T47D (cell line): ENCODE measurements at places on chromosomes 7 and 10.

- no peak for DNase-seq
These were observed 25.3 kb downstream of the ZSCAN25 start for GRCh38 chr7:99642027-99642426.

- no peak for DNase-seq
These were observed 139.9 kb downstream of the CCDC71L start for GRCh38 chr7:106520962-106521514.

GRCh38 chr7:103141753-103142404 lies 7.0 kb downstream of the NAPEPLD start:
- no peak for DNase-seq

DNA sequence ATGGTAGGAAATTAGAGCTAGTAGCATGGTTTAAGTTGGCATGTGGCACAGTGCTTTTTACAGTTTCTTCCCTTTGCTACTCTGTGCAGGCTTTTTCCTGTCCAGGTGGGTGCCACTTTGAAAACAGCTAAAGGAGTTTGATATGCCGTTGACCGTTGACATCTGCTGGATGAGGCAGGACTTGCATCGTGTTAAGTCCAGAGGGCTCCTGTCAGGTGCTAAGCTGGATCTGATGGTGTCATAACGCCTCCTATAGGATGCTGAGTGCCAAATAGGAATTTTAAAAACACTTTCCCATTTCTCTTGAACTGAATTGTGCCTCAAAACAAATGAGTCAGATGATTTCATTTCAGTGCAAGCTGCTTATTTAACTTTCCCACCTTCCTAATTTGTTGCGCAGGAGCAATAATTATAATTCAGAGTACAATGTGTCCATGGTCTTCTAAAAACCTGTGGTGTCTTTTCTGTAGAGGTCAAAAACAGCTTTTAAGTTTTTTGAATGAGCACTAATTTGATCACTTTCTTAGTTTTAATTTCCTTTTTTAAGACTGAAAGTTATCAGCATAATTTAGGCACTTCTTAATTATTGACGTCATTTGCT lies 178.3 kb downstream of the CDCA7L start:
- DNase-seq: peak; percentile 93

DNA sequence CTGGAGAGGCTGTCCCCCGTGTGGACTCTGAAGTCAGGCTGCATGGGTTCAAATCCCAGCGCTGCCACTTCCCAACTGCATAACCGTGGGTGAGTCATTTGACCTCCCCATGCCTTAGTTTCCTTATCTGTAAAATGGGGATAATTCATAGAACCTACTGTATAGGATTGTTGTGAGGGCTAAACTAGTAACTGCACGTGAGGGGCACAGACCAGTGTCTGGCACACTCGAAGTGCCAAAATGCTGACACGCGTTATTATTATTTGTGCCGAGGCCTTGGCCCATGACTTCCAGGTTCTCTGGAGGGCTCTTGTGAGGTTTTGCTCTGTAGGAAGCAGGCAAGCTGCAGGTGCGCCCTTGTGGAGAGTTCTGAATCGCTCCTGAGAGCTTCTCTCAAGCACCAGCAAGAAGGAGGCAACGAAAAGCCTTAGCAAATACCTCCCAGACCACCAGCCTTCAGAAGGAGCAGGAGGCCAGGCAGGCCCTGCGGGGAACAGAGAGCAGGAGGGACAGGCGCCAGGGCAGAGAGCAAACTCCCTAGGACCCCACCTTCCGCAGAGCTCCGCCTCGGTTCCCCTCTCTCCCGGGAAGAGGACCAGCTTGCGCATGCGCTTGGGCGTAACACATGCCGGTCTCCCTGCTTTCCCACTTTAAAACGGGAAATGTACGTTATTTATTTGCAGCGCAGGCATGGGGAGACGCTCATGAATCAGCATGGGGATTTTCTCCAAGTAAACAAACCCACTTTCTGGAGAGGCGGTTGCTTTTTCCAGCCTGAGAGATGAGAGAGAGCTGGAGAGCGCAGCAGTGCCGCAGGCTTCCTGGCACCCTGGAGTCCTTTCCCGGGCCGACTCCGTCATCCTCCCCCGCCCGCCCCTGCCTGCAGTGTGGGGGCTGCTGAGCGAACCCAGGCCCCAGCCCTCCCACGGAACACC lies 39.6 kb downstream of the SORCS3 start:
- DNase-seq: no peak

GRCh38 chr10:124239696-124240095 lies 146.3 kb upstream of the CHST15 start:
- DNase-seq: no peak

DNA sequence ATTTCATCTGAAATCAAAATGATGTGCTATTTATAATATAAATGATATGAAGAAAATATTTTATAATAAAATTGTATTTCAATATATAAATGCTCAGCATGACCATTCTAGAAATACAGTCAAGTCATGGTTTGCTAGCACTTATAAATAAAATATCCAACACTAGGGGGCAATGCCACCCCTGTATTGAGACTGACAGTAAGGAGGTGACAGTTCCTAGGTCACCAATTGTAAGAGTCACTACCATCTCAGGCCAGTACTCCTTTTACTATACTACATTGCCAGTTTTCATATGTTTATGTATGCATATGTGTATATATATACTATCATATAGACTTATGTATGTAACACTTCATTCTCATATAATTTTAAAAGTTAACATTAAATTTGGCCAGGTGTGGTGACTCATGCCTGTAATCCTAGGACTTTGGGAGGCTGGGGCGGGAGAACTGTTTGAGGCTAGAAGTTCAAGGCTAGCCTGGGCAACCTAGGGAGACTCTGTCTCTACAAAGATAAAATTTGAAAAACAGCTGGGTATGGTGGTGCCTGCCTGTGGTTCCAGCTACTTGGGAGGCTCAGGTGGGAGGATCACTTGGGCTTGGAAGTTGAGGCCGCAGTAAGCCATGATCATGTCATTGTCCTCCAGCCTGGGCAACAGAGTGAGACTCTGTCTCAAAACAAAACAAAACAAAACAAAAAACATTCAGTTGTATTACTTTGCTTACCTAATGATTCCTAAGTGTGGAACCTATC lies 2.4 kb upstream of the CNOT4 start:
- DNase-seq: peak; percentile 81

DNA sequence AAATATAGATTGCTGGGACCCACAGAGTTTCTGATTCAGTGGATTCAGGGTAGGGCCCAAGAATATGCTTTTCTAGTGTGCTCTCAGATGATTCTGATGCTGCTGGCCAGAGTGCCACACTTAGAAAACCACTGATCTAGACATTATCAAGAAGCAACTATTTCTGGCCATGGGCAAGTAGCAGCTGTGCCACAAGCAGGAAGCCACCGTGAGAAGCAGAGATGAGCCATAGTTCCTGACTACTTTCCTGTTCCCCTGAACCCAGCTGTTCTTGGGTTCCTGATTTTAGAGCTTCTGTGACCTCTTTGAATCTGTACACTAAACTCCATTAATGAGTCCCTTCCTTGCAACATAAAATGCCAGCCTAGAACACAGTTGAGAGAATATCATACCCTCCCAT lies 38.1 kb upstream of the PIK3AP1 start:
- no peak for DNase-seq

- DNase-seq: no peak
These were observed 15.6 kb upstream of the PPIF start for GRCh38 chr10:79331709-79332108.

GRCh38 chr10:68474021-68474420 lies 2.2 kb upstream of the DNA2 start:
- no peak for DNase-seq

- DNase-seq: no peak
These were observed 473.7 kb downstream of the SUGCT start for GRCh38 chr7:40608321-40609075.

DNA sequence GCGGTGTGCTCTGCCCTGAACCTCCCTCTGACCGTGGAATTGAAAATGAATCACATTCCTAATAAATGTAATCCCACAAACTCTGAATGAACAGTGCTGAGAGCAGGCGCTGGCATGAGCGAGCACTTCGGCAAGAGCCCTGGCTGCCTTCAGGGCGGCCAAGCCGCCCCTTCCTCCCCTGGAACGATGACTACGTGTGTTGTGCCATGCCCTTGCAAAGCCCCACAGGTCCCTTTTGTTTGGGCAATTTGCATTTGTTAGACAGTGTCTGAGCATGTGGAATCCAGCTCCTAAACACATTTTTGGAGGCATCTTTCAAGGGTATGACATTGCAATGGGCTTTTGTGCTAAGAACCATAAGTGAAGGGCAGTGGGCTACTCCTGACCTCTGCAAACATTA lies 95.6 kb upstream of the MKI67 start:
- DNase-seq: no peak

GRCh38 chr10:100348389-100348927 lies 1.4 kb downstream of the SCD start:
- no peak for DNase-seq

- no peak for DNase-seq
These were observed 18.2 kb downstream of the SNX8 start for GRCh38 chr7:2295936-2296620.

DNA sequence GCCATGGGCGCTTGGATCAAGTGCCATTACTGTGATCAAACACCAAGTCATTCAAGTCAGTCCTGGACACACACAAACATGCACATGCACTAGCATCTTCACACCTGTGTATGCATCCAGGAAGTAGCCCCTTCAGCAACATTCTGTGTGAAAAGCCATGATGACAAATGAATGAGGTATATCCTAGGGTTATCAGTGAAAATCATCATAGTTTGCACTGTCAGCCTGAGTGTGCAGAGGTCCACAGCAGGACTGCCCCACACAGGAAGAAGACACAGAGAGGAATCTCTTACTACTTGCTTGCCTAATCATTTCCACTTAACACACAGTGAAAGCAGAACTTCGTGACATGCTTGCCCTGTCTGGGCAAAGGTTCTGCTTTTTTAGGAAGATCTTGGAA lies 184.0 kb upstream of the ADO start:
- DNase-seq: no peak

DNA sequence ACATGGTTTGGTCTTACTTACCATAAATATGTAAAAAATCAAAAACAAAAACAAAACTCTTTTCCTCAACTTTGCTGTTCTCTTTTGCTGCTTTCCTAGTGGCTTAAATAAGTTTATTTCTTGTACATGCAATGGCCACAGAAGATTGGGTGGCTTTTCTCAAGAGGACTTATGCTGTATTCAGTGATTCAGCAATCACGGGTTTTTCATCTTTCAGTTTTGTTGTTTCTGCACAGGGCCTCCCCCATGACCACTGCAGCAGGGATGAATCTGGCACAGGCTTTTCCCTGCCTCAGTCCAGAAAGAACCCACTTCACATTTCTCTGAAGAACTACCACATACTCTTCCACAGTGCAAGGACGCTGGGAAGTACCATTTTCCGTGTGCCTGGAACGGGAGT lies 355.0 kb downstream of the RNLS start:
- no peak for DNase-seq

DNA sequence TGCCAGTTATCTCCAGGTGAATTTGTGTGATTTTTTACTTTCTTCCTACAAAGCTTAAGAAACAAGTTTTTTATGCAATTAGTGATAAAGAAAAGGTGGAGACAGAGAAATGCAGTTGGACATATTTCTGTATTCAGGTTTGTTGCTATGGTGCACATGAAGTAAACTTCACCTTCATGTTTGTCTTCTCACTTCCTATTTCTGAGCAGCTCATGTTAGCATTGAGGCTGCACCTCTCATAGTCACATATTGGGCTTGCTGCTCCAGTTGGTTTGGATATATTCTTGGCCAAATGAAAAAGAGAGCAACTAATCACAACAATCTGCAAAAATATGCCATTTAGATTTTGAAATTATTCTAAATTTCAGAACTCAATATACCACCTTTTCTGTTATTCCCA lies 475.6 kb upstream of the ZWINT start:
- no peak for DNase-seq

DNA sequence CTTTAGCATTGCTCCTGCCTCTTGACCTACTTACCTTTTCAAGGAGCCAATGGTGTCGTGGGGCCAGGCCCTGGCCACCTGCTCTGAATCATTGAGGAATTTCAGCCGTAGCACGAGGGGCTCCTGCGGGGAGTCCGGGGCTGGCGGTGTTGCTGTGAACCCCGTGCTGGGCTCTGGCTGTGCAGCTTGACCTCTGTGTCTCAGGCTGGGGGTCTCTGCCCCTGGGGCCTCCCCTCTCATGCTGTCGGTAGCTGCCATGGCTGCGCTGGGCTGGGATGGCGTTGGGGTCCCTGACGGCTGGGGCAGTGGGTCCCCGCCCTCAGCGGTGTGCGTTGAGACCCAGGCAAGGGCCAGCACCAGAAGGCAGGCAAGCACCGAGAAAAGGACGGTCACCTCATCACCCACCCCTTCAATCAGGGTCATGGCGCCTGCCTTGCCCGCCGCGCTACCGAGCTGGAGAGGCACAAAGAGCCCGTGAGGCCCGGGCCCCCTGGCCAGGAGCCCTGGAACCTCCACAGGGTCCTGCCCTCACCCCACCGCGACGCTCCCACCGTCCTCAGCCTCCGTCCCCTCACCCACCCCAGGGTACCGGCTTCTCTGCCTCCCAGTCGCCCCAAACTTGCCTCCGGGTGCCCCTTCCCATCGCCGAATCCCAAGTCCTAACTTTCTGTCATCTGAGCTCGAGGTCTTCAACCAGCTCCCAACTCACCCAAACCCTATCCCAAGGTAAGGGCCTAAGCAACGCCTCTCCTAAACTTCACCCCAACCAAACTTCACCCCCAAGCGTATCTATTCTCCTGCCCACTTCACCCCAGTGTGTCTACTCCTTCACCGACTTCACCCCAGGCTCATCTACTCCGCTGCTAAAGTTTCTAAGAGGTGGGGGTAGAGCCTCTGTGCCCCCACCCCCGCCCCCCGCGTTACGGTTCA lies 887 bp downstream of the TMUB1 start:
- DNase-seq: no peak

GRCh38 chr7:54354436-54354835 lies 187.7 kb upstream of the VSTM2A start:
- DNase-seq: peak; percentile 81

- DNase-seq: no peak
These were observed 93.1 kb downstream of the ZMYND11 start for GRCh38 chr10:228366-228765.

DNA sequence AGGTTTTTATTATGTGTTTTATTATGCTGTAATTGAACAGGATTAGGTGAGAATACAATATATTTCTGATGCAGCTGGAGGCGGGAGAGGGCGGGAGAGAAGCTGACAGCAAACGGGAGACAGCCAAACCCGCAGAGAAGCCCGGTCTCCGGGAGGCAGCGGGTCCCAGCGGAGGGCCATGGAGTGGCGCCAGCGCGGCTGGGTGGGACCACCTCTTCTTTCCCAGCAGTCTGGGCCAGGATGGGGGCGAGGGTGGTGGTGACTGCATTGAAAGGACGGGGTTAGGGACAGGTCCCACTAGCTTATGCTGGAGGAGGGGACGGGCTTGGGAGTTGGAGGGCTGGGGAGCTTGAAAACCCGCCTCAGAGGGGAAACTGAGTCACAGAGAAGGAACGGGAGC lies 14.5 kb upstream of the KAZALD1 start:
- no peak for DNase-seq

- DNase-seq: no peak
These were observed 244.0 kb downstream of the BUB3 start for GRCh38 chr10:123398180-123398591.

DNA sequence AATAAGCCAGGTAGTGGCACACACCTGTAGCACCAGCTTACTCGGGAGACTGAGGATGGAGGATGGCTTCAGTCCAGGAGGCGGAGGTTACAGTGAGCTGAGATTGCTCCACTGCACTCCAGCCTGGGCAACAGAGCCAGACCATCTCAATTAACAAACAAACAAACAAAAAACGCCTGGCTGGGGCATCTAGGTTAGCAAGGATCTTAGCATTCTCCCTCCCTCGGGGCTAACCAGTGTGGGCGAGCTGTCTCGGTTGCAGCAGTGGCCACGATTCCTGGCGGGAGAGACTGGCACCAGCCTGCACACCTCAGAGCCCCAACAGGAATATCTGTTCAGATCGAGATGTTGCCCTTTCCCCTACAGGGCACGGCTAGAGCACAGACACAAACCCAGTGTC lies 91.3 kb upstream of the KCTD7 start:
- no peak for DNase-seq
